ENCODE measurements at places on chromosomes 2 and 18.
A peak's percentile ranks its signal among the peaks of the same experiment; 100 is the strongest.

DNA sequence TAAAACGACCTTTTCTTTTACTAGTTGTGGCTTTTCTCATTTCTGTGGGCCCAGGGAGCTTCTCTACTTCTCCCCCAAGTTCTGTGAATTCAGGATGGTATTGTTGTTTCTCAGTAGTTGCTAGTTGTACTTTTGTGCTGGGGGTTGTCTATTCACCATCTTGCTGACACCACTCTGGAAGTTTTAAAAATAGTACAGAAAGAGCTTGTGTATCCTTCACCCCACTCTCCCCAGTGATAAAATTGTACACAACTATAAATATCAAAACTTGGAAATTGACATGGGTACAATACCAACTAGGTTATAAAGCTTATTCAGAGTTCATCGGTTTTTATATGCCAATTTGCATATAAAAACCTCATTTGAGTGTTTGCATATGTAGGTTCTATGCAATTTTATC is 45.3 kb upstream of the REEP1 start:
- no peak for DNase-seq

- peak; percentile 20 for DNase-seq
These were observed 21.8 kb upstream of the NOSTRIN start for GRCh38 chr2:168780669-168781071.

- no peak for DNase-seq
These were observed 50.9 kb downstream of the ADI1 start for GRCh38 chr2:3468296-3468988.

GRCh38 chr2:88307817-88308216 is 137.7 kb downstream of the THNSL2 start:
- peak; percentile 3 for DNase-seq

GRCh38 chr2:7738596-7738995 is 821.4 kb downstream of the RNF144A start:
- DNase-seq: no peak

GRCh38 chr2:196925768-196926561 is 542 bp downstream of the PGAP1 start:
- DNase-seq: peak; percentile 29

GRCh38 chr2:151922845-151923666 is 94.8 kb upstream of the ARL5A start:
- peak; percentile 9 for DNase-seq

DNA sequence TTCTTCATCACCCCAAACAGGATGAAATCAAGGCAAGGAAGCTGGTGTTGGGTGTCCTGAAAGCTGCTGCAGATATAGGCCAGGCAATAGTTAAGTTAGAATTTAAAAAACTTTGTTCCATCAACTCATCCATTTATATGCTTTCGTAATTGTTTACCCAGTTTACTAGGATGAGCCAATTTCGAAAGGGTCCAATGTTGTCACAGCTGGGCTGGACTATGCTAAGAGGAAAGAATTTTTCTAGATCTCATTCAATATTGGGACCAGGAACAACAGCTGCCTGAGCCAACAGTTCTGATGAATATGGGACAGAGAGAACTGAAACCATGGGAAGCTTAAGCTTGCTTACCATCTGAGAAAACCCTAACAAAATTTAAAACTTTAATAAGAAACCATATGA is 21.6 kb upstream of the SP3 start:
- peak; percentile 68 for DNase-seq

GRCh38 chr2:36562973-36563532 is 34.9 kb downstream of the FEZ2 start:
- DNase-seq: peak; percentile 77

- DNase-seq: no peak
These were observed 161.1 kb downstream of the PDE1A start for GRCh38 chr2:182265718-182266117.

DNA sequence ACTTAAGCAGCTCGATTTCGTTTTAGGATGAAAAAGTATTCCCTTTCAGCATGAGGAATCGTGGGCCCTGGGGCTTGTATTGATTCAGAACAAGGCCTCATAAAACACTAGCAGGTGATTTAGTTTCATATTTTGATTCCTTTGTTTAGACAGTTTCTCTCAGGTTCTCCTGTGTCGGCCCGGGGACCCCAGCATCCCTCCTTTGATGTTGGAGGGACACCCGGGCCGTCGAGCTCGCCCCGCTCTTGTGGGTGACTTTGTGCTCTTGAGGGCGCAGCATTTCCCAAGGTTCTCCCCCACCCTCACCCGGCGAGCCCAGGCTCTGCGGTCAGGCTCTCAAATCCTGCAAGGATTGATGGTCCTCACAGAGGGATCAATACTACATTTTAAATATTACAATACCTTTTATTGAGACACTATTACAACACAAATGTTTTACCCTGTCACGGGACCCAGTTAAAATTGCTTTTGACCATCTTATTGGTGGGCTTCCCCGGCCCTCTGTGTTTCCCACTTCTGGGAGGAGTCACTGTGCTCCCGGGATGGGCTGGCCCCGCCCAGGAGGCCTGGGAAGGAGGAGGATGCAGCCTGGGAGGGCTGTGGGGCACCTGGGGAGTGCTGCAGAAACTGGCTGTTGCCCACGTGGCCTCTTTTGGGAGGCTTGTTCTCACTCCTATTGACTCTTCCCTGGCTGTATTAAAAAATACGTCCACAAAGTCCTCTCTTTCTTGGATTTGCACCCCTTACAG is 222.6 kb downstream of the INSIG2 start:
- peak; percentile 11 for DNase-seq

- no peak for DNase-seq
These were observed 120.6 kb downstream of the PRKCE start for GRCh38 chr2:45772038-45772437.

DNA sequence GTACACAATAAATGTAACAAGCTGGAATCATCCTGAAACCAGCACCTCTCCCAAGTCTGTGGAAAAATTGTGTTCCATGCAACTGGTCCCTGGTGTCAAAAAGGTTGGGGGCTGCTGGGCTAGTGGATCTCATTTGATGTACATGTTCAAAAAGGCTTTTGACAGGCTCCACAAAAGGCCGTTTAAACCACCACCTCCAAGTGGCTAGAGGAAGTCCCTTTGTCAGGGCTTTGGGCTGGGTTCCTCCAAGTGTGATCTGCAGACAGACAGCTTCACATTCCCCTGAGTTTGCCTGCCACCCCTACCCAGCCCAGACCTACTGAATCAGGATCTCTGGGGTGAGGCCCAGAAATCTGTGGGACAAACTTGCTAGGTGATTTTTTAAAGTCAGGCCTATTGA is 84.7 kb downstream of the TGFA start:
- DNase-seq: no peak

- peak; percentile 81 for DNase-seq
These were observed 135.2 kb upstream of the EPC2 start for GRCh38 chr2:148509288-148509902.

- DNase-seq: no peak
These were observed 327 bp downstream of the LTBP1 start for GRCh38 chr2:32947076-32947483.

DNA sequence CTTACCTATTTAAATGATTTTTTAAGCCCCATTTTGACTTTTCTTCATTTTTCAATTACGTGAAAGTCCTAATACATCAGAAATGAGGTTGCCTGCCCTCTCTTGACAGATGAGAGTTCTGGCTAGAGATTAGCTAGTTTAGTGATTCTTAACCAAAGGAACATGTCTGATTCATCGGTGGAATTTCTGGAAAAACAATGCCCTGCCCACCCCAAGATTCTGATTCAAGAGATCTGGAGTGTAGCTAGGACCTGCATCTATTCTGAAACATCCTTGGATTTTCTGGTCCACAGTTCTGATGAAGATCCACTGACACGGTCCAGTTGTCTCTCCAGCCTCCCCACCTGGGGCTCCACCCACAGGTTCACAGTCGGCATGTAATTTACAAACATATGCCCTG is 111.2 kb downstream of the KLF7 start:
- peak; percentile 58 for DNase-seq

DNA sequence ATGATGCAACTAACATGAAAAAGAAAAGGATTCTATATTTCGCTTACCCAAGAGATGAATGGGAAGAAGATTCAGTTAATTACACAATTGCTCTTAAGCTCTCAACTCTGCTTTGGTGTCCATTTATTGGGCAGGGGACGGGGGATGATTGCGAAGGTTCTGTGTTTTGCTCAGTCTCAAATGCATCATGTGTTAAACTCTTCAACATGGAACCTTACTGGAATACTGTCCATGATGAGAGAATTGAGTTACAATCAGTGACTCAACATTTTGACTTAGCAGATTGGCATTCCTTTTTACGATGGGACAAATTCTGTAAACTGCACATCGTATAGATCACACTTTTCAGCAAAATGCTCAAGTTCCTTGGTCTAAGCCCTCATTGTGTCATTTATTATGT is 135.6 kb downstream of the RBMS1 start:
- peak; percentile 91 for DNase-seq

DNA sequence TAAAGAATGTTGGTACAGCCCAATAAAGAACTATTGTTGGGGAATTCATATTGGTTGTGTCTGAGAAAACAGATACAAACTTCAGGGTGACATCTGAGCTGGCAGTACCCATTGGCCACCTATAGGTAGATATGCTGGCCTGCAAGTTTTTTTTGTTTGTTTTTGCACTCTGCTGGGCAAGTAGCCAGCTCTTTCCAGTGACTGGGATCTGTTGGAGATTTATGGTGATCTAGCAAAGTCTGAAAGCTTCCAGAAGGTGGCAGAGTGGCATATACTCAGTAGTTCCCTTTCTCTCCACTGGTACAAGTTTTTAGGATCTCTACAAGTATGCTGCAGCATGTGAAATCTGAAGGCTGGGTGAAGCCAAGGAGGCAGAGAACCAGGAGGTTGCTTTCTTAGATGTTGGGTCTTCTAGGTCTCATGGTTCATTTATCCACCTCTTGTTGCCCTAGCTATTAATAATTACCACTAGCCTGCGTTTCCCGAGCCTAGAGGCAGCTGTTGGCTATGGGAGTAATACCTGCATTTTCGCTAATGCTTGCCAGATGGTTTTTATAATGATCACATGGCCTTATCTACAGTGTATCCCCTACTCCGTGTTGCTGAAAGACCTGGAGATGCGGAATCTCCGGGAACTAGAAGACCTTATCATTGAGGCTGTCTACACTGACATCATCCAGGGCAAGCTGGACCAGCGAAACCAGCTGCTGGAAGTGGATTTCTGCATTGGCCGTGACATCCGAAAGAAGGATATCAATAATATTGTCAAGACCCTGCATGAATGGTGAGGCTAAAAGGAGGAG is 9.5 kb downstream of the COPS7B start:
- peak; percentile 76 for DNase-seq

GRCh38 chr2:166060191-166060590 is 67.6 kb downstream of the SCN1A start:
- DNase-seq: peak; percentile 41

- DNase-seq: no peak
These were observed 296.9 kb upstream of the CYRIA start for GRCh38 chr2:16962505-16962904.

GRCh38 chr18:79512461-79513380 is 117.0 kb downstream of the NFATC1 start:
- no peak for DNase-seq

DNA sequence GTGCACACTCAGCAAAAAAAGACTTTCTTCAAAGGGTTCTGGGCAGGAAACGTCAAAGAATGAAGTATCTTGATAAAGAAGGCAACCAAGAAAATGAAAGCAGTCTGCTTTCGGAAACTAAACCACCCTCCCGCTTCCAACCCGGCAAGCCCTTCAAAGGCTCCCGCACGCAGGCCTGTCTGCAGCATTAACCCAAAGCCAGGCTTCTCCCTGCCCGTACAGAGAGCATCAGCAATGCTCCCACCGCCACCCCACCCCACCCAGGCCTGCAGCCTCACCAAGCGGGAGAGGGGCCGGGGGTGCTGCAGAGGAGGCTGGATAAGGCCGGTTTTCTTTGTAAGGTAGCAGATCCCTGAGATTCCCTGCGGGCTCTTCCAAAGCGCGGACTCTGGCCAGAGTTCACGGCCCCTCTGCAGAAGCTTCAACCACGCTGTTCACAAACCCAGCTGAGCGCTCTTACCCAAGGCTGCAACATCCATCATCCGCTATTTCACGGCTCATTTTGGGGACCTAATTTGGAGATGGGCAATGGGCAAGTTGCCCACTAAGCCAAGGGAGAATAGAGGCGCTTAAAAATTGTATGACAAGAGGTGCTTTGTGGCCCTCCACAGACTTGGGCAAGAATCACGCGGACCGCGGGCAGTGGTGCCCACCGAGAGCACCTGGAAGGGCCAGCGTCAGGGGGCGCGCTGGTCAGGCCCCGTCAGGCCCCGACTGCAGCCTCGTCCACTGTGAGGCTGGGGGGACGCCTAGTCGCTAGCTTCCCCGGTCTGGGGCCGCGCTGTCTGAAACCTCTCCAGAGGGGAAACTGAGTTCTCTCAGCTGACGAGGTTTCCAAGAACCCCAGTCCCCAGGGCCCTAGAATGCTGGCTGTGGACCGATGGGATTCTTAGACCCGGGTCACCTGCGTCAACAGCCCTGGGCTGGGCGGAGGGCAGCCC is 225.4 kb upstream of the ID2 start:
- DNase-seq: no peak

DNA sequence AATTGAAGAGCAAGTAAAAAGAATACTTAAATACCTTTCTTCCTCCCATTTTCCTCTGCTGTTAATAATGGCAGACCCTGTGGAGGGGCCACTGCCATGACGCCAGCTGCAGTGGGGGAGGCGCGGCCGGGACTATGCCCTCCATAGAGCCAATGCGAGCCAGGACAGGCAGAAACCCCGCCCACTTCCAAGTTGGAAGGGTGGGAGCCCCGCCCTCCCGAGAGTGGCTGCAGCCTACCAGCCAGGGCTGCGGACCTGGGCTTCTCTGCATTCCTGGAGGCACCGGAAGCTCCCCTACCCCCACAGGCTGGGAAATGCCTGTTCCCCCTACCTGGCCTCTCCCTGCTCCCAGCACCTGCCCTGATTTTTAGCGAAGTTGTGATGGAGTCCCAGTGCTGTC is 439.4 kb upstream of the CDH19 start:
- DNase-seq: no peak
